GM04503 (cell line): ENCODE measurements at places on chromosomes 6 and 20.

DNA sequence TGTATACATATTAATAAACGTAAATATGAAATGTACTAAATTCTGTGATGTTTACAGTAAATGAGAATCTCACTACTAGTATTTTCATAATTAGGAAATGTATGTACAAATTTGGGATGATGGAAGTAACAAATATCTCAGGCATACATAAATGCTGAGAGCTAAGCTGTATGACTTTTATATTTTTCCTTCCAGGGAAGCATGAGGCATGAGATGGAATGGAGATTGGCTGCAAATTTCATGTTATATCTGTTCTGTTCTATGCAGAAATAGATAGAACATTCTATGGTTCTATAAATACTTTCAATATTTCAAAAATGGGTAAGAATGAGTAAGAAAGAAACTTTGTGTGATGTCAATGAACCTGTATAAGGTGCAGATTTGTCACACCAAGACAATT, 335.2 kb downstream of the KHDRBS2 start:
- no peak for DNase-seq

DNA sequence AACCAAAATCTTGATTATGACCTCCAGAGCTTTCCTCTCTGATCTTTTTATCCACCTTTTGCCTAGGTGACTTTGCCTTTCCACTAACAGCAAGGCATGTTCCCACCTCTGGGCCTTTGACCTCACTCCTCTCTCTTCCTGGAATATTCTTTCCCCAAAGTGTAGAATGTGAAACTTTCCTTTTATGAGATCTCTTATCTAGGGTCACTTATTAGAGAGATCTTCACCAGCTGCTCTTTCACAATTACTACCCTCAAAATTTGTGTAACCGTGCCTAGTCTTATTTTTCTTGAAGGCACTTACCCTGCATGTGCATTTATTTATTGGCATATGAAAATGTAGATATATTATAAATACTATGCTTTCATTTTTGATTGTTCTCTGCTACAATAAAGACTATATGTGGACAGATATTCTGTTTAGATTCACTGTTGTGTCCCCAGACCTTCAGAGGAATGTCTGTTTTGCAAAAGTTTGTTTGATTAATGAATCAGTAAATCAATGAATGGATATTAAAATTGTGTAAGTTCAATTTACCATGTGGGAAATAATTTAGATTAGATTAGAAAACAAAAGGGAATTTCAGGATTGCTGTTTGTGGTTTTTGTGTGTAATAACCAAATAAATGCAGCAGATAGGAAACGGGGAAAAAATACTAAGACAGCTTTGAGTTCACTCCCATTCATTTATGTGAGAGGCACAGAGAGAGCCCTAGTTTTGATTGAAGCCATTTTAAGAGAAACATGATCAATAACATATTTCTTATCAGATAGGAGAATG, 207.0 kb downstream of the ADGB start:
- no peak for DNase-seq

GRCh38 chr6:13419422-13420195, 67.8 kb downstream of the GFOD1 start:
- DNase-seq = no peak

DNA sequence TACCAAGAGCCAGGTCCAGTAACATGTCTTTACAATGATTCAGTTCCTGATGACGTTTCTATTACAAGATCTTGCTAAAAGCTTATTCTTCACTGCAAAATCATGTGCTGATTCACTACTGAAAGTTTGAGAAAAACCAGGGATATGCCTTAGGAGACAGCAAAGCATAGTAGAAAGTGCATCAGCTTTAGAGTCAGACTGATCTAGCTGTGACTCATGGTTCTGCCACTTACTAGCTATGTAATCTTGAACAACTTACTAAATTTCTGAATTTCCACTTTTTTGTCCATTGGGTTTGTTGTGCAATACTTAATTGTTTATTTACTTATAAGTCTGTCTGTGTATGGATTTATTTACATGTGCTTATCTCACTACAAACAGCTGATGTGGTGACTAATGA, 198.5 kb upstream of the RSPO3 start:
- peak; percentile 89 for DNase-seq

GRCh38 chr20:51985013-51985415, 182.7 kb upstream of the SALL4 start:
- DNase-seq = peak; percentile 97

DNA sequence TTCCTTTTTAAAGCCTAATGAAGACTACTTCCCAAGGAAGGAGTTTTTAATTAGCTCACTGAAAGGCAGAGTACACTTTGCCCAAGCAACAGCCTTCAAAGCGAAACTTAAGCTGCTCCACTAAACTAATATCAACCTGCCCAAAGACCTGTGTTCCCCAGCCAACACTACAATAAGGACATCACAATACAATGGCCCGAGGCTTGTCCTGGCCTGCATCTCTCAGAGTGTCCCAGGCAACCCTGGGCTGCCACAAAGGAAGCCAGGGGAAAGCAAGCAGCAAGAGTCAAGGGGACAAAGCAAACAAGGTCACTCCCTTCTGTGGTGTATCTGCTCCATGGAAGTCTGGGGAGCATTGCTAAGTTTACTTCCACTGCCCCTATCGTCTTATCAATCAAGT, 52.3 kb downstream of the PIGU start:
- DNase-seq = no peak

DNA sequence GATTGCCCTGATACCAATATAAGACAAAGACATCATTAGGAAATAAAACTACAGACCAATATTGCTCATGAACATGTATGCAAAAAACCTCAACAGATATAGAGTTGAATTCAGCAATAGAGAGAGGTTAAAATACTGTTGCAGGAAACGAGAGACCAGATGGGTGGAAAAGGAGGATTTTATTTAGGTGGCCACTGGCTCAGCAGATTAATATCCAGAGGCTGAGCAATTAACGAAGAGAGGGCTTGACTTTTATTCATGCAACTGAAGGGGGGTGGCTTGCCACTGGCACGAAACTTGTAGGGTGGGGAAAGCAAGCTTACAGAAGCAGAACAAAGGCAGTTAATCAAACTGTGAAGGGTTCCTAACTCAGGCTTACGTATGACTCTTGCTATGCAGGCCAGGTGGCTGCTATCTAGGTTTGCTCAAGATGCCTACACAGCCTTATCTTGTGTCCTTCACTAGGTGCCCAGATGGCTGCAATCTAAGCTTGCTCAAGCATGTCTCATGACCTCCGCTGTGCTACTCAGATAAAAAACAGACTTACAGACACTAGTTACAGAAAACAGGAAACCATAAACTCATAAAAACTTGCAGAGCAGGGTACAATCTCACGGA, 126.4 kb downstream of the MMUT start:
- DNase-seq = no peak

- DNase-seq = no peak
Measured at GRCh38 chr6:41713650-41714291, 21.6 kb downstream of the TFEB start.

- no peak for DNase-seq
Measured at GRCh38 chr6:41338659-41339058, 3.3 kb downstream of the NCR2 start.

- no peak for DNase-seq
Measured at GRCh38 chr20:43691928-43692524, 25.1 kb downstream of the MYBL2 start.

GRCh38 chr6:14126191-14126590, 8.6 kb downstream of the CD83 start:
- no peak for DNase-seq

DNA sequence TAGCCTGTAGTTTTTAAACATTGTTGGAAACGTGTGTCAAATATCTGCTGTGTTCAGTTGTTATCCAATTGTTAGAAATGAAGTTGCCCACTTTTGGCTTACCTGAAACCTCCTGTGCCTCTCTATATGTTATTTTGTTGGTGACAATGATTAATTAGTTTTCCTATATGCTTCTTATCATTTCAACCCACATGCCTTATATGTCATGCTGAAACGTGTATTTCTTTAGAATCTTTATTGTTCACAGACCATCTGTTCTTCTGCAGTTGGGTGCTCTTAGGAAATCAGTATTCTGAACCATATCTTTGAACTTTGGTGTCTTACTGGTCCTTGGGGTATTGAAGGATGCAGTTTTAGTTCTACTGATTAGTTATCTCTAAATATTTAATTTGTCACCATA, 91.2 kb upstream of the SCGN start:
- DNase-seq = no peak

- DNase-seq = no peak
Measured at GRCh38 chr6:130928158-130928912, 101.1 kb downstream of the SMLR1 start.

DNA sequence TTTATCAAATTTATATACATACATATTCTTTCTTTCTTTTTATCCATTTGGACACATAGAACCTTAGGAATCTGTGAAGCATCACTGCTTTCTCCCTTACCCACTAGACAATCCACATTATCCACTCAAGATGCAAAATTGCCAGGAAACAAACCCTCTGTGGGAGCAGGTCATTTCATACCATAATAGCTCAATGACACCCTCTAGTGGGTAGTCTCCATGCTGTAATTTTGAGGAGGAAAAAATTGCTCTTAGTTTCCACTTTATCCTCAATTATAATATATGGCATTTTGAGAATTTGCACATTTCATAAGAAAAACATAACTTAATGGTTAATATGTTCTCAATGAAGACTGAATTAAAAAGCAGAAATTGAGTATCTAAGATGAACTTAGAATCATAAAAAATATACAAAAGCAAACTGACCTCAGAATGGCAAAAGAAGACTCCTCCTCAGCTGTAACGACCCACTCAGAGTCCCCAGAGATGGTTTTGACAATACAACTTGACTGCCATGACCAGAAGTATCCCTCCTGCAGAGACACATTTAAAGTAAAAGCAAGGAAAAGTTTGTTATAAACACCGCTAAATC, 164.1 kb downstream of the FRK start:
- no peak for DNase-seq

DNA sequence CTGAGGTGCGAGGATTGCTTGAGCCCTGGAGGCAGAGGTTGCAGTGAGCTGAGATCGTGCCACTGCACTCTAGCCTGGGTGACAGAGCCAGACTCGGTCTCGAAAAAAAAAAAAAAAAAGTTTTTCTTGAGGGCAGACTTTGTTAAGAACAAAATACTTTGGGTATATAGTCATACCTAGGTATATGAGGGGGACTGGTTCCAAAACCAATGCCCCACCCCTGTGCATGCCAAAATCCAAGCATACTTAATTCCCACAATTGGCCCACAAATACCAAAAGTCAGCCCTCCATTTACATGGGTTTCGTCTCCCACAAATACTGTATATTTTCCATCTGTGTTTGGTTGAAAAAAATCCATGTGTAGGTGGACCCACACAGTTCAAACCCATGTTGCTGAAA, 119.9 kb downstream of the INSM1 start:
- DNase-seq = no peak

GRCh38 chr6:27111743-27112142, 135.8 kb upstream of the PRSS16 start:
- no peak for DNase-seq

DNA sequence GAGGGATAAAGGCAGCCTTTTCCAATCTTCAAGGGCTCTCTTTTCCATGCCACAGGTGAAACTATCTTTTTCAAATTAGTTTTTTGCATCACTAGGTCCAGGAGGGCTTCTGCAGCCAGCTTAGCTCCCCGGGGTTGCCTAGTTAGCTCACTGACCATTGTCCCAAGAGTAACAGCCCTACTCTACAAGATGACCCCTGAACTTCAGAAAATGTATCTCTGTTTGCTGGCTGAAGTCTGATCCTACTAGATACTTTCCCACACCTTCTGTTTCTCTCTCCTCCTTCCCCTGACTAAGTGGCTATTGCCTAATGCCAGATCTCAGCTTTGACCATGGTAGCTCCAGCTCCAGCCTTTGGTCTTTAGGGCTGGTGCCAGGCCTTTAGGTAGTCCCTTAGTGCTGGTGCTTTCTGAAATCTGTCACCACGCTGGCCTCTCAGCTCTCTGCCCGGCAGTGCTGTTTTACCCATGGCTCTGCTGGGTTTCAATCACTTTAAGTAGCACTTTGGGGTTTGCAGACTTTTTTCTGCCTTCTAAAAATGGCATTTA, 255.1 kb downstream of the RNGTT start:
- DNase-seq = no peak

- DNase-seq = no peak
Measured at GRCh38 chr20:1905009-1905408, 9.8 kb downstream of the SIRPA start.

DNA sequence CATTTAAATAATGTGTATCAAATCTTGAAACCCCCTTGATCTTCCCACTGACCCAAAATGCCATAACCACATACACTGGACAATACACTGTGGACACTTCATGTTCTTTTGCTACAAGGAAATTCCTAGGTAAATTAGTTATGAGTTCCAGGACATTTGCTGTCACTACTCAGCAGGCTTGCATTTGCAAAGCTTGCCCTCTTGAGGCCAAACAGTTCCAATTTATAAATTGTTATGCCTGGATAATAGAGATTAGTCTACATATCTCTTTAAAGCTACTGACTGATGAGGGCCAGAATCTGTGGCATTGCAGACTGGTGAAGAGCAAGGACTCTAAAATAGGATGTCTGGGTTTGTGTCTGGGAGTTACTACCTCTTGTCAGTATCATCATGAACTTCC, 17.4 kb upstream of the RAB32 start:
- no peak for DNase-seq

GRCh38 chr6:45415788-45416518, 38.2 kb upstream of the SUPT3H start:
- no peak for DNase-seq

DNA sequence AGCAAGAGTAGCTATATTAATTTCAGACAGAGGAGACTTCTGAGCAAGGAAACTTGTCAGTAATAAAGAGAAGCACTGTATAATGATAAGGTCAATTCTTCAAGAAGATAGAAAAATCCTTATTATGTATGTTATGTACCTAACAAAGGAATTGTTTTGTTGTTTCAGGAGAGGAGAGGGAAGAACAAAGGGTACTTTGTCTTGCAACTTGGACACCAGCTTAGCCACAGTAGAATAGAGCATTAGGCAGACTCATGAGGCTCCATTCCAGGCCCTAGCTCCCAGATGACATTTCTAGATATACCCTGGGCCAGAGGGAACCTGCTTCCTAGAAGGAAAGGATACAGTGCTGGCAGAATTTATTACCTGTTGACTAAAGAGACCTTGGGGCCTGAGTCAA, 6.5 kb upstream of the NUS1 start:
- no peak for DNase-seq

GRCh38 chr20:41308290-41308711, 9.2 kb downstream of the ZHX3 start:
- DNase-seq = peak; percentile 74

- DNase-seq = no peak
Measured at GRCh38 chr6:2746557-2747061, 4.1 kb downstream of the MYLK4 start.
